NCI-H446 treated with DMSO at 0.1 percent for 48 hours (cell line): ENCODE measurements at places on chromosomes 6 and 20.

DNA sequence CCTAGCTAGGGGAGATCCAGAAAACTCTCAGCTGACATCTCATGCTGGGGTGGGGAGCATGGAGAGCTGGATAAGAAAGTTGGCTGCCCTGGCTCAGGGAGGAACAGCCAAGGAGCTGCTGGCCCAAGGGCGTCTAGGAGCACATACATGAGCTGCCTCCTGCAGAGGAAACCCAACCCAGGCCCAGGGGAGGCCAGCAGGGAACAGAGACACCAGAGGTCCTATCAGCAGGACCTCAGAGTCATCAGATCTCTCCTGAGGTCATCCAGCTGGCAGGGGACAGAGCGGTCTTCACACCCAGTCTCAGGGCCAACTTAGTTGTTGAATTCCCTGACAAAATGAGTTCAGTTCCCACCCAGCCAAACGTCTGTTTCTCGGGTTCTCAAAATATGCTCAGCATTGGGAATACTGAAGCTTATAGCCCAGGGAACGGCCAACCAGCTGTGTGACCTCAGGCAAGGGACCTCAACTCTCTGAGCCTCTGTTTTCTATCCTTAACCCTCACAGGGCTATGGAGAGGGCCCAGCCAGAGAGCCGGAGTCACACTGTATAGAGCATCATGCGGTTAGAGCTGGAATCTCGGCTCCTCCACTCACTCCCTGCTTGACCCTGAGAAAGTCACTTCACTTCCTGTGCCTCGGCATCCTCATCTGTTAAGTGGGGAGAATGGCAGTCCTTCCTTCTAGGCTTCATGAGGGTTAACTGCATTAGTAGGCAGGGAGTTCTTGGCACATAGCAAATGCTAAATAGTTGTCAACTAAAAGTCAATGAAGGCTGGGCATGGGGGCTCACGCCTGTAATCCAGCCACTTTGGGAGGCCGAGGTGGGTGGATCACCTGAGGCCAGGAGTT, 13.8 kb downstream of the ADA start:
- DNase-seq, result no peak

GRCh38 chr20:61252601-61253263, 671 bp downstream of the CDH4 start:
- DNase-seq, result no peak

GRCh38 chr6:27630727-27631608, 158.1 kb upstream of the ZNF184 start:
- no peak for DNase-seq

DNA sequence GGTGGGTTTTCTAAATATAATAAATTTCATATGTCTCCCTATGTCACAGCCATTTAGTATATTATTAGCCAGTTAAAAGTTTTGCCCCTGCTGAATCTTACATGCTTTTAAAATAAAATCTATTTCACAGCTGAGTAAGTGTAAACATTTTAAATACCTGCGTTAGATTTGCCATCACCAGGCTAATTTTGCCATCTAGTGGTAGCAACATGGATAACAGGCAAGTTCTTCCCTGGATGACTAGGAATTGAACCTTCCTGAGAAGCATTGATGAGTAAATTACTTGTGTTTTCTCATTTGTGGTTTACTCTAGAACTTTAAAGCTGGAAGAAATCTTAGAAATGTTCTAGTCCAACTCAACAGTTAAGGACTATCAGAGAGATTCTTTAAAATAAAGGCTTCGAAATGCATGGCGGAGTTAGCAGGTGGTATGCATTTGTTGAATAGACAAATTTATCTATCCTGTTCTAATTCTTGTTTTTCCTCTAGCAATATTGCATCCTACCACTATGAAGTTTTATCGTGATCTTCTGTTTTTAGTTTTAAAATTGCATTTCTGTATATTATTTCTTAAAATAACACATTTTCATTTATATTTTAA, 2.6 kb downstream of the PRSS35 start:
- DNase-seq, result peak; percentile 10

GRCh38 chr6:26232940-26233648, 131.9 kb upstream of the BTN3A2 start:
- DNase-seq, result no peak

DNA sequence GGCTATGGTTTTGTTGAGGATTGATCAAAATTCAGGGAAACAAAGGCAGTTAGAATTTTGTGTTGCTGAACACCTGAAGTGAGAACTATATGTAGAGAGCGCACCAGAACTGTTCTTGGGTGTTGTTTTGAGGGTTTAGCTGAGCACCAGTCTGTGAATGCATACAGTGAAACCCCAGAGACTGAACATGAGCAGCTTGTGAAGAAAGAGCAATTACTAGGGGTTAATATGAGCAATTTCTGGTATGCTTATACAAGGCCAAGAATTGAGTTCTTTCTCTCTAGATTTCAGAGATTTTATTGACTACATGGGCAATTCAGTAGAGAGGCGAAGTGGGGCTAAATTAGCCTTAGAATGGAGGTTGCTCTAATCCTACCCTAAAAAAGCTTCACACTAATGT, 93.9 kb downstream of the CD2AP start:
- DNase-seq, result no peak

DNA sequence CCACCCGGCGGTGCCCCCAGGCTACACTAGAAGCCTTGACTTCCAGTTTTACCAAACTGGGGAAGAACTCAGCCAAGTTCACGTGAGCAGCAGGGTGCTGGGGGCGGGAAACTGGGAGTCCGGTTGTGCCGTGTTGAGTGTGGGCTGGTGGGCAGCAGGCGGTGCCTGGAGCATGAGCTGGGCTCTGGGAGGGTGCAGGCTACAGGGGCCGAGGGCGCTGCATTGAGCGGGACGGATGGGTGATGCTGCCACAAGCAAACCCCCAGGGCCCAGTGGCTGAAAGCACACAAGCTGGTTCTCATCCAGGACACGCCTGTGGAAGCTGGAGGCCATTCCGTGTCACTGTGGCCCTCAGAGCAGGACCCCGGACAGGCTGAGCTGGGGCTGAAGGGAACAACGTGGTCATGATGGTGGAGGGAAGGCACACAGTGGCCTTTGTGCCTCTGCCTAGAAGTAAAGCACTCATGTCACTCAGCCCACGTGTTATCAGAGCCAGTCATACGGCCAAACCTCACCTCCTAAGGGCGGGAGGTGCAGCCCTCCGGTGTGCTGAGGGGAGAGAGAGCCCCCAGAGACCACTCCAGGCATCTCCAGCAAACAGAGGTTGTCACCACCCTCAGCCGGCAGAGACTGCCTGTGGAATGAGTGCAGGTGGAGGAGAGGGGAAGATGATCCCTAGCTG, 29.5 kb downstream of the RBM38 start:
- no peak for DNase-seq

GRCh38 chr6:71043902-71044301, 87.0 kb upstream of the B3GAT2 start:
- no peak for DNase-seq

DNA sequence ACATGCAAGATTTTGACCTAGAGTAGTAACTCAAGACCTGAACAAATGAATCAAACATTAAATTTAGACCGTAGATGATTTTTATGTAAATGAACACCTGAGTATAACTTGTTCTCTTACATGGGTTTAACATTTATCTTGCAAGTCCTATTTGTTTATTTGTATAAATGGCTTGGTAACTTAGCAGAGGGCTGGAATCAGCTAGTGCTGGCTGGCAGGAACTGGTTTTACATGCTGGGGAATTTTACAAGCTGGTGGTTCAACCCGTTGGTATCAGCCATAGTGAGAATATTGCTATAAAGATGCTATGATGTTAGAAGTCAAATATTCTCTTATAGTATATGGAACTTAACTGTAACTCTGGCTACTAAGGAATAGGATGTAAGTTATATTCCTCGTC, 8.9 kb downstream of the SLC22A2 start:
- DNase-seq, result no peak

DNA sequence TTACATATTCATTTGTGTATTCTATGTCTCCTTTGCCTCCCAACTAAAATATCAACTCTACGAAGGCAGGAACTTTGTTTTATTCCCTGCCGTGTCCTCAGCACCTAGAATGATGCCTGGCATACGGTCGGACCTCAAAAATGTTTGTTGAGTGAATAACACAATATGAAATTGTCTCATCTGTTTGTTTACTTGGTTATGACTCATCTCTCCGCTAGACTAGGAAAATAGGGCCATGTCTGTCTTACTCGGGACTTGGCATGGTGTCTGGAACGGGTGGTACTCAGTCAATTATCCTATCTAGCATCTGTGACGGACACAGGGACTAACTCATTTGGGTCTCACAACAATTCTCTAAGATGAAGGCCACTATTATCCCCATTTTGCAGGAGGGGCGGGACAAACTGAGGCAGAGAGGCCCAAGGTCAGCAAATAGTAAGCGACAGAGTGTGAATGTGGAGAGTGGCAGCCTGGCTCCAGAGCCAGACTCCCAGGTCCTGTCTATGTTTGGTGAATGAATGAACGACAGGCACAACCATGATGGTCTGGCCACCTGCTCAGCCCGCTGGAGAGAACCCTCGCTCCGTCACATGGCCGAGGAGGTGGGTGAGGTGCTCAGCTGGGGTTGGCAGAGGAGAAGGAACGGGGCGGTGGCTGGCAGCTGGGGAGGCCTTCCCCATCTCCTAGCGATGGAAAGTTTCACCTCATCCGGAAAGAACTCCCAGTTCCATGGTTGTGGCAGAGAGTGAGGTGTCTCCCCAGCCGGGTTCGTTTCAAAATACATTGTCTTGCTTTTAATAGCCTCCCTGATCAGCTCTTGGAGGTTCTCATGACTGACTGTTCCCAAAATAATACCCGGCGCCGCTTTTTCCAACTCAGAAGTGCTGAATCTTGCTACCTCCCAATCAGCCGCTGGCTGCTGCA, 27.6 kb upstream of the NFATC2 start:
- DNase-seq, result peak; percentile 9

- DNase-seq, result no peak
These were observed 20.0 kb downstream of the ITPR3 start for GRCh38 chr6:33641144-33641543.

- DNase-seq, result no peak
These were observed 3.5 kb upstream of the LTA start for GRCh38 chr6:31568537-31568961.

GRCh38 chr20:10074513-10074912, 39.7 kb downstream of the ANKEF1 start:
- DNase-seq, result peak; percentile 79

DNA sequence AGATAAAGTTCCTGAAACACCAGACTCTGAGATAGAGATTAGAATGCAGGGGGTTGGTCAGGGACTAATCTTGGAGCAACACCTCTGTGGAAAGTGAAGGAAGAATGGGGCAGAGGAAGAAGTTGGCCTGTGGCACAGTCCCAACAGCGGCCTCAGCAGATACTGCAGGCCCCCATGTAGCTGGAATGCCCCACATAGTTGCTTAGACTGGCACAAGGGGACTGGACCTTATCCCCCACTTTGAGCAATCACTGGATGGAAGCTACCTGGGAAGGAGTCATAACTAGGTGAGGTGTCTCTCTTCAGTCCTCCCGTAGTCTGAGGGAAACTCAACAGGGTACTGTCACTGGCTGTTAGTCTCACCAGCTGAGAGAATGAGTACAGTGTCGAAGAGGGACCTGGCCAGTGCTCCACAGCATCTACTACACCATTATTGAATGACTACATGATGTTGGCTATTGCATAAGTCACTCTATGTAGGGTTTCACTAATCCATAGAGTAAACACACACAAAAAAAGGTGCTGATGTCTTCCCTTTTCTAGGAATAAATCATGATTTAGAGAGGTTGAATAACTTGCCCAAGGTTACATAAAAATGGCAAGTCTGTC, 47.5 kb downstream of the ADGRG6 start:
- no peak for DNase-seq

DNA sequence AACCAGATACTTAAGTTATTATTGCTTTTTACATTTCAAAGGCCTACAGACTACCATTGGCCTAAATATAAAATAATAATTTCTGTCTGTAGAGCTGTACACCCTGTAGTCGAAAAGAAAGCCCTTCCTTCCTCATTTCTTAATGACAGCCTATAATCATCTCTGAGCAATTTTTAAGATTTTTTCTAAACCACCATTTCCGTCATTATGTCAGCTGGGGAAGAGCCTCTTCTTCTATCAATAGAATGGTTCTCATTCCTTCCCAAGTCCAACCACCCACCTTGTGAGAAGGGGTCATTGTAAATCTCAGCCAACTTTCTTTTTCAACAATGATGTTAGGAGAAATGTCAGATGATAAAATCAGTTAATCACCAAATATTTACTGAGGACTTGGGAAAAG, 91.8 kb downstream of the PLEKHG1 start:
- no peak for DNase-seq

DNA sequence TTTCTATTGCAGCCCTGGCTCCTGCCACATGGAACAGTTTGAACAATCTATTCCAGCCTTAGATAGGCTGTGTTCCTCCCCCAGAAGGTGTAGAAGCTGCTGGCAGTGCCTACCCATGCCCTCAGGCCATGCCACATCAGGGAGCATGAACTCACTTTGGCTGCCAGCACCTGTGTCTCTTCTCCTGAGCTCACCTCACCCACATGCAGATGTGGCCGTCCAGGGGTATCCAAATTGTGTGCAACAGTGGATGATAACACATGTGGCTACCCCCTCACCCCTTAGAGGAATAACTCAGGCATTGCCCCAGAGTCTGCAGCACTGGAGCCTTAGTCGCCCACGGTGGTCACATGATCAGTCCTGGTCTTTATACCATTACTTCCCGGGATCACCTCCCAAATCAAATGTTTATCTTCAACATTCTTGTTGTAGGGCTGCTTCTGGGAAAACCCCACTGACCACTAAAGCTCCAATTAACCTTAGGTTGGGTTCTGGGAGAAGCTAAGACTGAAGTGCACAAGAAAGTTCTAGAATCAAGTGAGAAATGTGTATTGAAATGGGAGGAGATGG, 110.4 kb downstream of the BANF2 start:
- DNase-seq, result no peak

GRCh38 chr6:75113446-75113845, 92.4 kb downstream of the COL12A1 start:
- no peak for DNase-seq

DNA sequence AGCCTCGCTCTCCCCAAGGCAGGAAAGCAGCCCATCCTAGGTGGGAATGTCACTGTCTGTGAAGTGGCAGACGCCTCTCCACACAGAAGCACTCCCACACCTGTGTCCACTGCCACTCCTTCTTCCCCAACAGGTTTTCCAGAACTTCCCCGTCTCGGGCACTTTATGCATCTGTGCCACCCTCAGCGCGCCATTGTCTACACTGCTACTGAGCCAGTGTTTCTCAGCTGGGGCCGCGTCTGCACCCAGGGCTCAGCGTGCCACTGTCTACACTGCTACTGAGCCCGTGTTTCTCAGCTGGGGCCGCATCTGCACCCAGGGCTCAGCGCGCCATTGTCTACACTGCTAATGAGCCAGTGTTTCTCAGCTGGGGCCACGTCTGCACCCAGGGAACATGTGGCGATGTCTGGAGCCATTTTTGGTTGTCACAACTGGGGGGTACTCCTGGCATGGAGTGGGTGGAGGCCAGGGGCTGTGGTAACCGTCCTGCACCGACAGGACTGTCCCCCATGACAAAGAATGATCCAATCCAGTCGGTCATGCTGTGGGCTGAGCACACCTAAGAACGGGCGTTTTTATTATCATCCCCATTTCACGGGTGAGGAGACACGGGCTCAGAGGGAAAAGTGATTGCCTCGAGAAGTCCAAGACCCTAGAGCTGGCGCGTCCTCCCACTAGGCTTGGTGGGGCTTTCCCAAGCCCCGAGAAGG, 41.7 kb upstream of the ZBP1 start:
- no peak for DNase-seq

GRCh38 chr6:33758815-33759216, 12.1 kb upstream of the IP6K3 start:
- DNase-seq, result no peak

- no peak for DNase-seq
These were observed 20.4 kb upstream of the MEP1A start for GRCh38 chr6:46772762-46773161.
